ENCODE measurements at places on chromosomes 3 and 15. TPM values are rescaled to one million over a fixed set of nuclear protein-coding genes. Genes with fewer than 3 reads are reported as not detected.

- no peak for DNase-seq
Measured at GRCh38 chr3:69004138-69004537, 9.3 kb downstream of the EOGT start.

- no peak for DNase-seq
Measured at GRCh38 chr3:139128803-139129202, 84.1 kb upstream of the PRR23C start.

DNA sequence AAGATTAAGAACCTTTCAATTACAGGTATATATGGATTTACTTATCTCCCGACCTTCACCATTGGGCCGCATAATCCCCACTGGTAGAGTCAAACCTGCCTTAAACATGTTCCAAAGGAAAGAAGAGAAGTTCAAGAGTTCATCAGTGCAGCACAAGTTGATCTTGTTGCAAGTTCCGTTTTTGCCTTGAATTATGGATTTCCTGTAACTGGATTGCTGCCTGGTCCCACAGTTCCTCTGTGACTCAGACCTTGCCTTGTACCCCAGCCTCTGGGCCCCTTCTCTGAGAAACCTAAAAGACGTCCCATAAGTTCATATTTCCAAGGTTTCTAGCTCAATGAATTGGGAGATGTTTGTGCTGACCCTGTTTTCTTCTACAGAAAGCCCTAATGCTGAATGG lies 112.5 kb upstream of the THBS1 start:
- no peak for DNase-seq

- DNase-seq: no peak
Measured at GRCh38 chr3:61637088-61638051, 76.0 kb downstream of the PTPRG start.

- peak; percentile 46 for DNase-seq
Measured at GRCh38 chr3:35932995-35933394, 293.7 kb downstream of the ARPP21 start.

DNA sequence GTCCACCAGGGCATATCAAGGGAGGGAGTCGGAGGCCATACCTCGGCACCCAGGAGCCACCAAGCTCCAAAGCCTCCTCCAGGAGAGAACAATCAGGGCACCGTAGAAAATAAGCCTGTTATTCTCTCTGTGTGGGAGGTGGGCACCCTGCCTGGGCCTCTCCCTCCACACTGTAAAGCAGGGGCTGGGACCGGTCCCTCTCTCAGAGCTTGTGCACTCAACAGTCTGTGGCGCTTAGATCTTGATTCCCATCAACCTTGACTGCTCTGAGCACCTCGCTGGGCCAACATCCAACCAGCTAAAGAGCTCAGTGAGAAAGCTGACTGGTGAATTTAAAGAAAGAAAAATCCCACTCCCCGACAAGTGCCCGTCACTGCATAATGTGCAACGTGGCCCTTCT lies 53.0 kb downstream of the PCSK6 start:
- DNase-seq: no peak

DNA sequence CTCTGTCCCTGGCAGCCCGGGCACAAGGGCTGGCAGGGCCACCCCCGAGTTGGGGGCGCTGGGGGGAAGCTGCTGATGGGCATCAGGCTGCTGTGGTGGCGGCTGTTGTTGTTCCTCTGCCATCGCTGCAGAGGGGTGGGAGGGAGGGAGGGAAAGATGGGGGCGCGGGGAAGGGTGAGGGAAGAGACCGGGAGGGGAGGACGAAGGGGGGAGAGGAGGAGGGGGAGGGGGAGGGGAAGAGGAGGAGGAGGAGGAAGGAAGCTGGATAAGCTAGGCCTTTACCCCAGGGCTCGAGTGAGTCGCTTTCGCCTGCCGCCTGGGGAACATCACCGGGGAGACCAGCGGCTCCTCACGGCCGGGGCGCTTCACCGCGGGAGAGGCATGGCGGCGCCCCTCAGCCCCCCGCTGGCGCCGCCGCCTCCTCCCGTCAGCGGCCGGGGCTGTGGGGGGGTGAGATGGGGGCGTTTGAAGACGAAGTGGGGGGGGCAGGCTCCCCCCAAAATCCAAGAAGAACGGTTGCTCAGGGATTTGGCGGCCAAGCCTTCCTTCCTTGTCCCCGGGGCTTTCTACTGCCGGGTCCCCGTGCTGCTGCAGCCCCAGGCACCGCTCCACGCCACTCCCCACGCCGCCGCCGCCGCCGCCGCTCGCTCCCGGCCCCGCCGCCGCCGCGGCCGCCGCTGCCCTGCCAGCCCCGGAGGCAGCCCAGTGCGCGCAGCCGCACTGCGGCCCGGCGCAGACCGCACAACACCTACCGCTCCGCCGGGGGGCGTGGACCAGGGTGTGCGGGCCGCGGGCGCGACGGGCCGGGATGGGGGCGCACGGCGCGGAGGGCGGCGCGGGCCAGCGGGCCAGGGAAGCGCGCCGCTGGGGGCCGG lies at the start of gene RFX7:
Gene RFX7 (minus strand): TSS at position 717 of the 875 bp plus-strand sequence. CDS start 594 bp downstream, at position 123.
- peak; percentile 53 for DNase-seq

GRCh38 chr3:150480877-150481276 lies 65.4 kb downstream of the SERP1 start:
- DNase-seq: no peak

GRCh38 chr3:63595221-63595620 lies 57.3 kb upstream of the SNTN start:
- DNase-seq: no peak

GRCh38 chr3:124986192-124987143 lies 51.9 kb upstream of the MUC13 start:
- DNase-seq: no peak

- DNase-seq: peak; percentile 35
Measured at GRCh38 chr15:80970018-80970657, 19.5 kb downstream of the MESD start.

- no peak for DNase-seq
Measured at GRCh38 chr3:5086708-5087107, 35.4 kb upstream of the ARL8B start.

The ATP10A gene
- total RNA-seq: 0.36 TPM

The C3orf49 gene
- total RNA-seq: not detected

The LMOD3 gene
- not detected for total RNA-seq

The SHC4 gene
- 0.04 TPM for total RNA-seq

The GOLGA8F gene
- not detected for total RNA-seq

The GABRG3 gene
- total RNA-seq: not detected

Measured in HepG2 (cell line).